ENCODE measurements at places on chromosomes 2 and 18. TPM values are rescaled to one million over a fixed set of nuclear protein-coding genes. Genes with fewer than 3 reads are reported as not detected.

The AFF3 gene
- 24.3 TPM for polyA plus RNA-seq

The TPO gene
- 0.17 TPM for polyA plus RNA-seq

The TNFAIP6 gene
- 32.4 TPM for polyA plus RNA-seq

The RNF125 gene
- 3.4 TPM for polyA plus RNA-seq

The INPP5D gene
- 7.8 TPM for polyA plus RNA-seq

The SLC35F6 gene
- 17.5 TPM for polyA plus RNA-seq

The NUP35 gene
- polyA plus RNA-seq = 24.2 TPM

The MROH2A gene
- 0.13 TPM for polyA plus RNA-seq

The PLA2R1 gene
- 106 TPM for polyA plus RNA-seq

The PLEK gene
- polyA plus RNA-seq = 6.4 TPM

The ADAM23 gene
- 8.5 TPM for polyA plus RNA-seq

The ST6GAL2 gene
- polyA plus RNA-seq = 19.1 TPM

The GPR35 gene
- 3.0 TPM for polyA plus RNA-seq

The ABCG8 gene
- polyA plus RNA-seq = 0.25 TPM

Data from left renal pelvis (tissue), 4 donors.